ENCODE measurements at places on chromosomes 5 and 9. TPM values are rescaled to one million over a fixed set of nuclear protein-coding genes. Genes with fewer than 3 reads are reported as not detected.
A peak's percentile ranks its signal among the peaks of the same experiment; 100 is the strongest.

DNA sequence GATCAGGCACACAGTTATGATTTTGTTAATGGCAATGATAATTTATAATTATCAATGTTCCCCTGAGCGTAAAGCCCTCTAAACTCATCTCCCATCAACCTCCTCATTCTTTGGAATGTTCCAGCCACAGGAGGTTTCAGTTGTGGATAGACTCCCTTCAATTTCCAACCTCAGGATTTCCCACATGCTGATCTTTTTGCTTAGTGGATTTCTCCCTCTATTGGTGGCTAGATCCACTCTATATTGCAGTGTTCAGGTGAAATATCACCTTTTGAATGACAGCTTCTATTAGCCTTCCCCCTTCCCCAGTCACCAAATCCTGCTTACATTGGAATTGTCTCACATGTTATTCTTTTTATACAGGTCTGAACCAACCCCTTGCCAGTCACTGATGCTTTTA lies 113.9 kb downstream of the CDH10 start:
- no peaks in the 10 kb centered on the region for H3K27me3 ChIP-seq
- DNase-seq, result no peak
- H3K4me3 ChIP-seq, result no peak overlapping the region
- H3K36me3 ChIP-seq, result no peaks in the 10 kb centered on the region

S1PR3 gene
- polyA plus RNA-seq, result 0.07 TPM

PIP5K1B gene
- 11.8 TPM for polyA plus RNA-seq

GRCh38 chr5:131373265-131373664 lies 109.4 kb downstream of the CDC42SE2 start:
- peaks cover 55% of the 10 kb centered on the region for H3K4me1 ChIP-seq
- H3K27me3 ChIP-seq, result no peaks in the 10 kb centered on the region
- H3K36me3 ChIP-seq, result no peaks in the 10 kb centered on the region

- no peak overlapping the region for H3K27ac ChIP-seq
- no peaks in the 10 kb centered on the region for H3K27me3 ChIP-seq
- no peak for DNase-seq
- H3K36me3 ChIP-seq, result no peaks in the 10 kb centered on the region
These were observed 85.4 kb upstream of the CEP78 start for GRCh38 chr9:78150312-78150982.

DNA sequence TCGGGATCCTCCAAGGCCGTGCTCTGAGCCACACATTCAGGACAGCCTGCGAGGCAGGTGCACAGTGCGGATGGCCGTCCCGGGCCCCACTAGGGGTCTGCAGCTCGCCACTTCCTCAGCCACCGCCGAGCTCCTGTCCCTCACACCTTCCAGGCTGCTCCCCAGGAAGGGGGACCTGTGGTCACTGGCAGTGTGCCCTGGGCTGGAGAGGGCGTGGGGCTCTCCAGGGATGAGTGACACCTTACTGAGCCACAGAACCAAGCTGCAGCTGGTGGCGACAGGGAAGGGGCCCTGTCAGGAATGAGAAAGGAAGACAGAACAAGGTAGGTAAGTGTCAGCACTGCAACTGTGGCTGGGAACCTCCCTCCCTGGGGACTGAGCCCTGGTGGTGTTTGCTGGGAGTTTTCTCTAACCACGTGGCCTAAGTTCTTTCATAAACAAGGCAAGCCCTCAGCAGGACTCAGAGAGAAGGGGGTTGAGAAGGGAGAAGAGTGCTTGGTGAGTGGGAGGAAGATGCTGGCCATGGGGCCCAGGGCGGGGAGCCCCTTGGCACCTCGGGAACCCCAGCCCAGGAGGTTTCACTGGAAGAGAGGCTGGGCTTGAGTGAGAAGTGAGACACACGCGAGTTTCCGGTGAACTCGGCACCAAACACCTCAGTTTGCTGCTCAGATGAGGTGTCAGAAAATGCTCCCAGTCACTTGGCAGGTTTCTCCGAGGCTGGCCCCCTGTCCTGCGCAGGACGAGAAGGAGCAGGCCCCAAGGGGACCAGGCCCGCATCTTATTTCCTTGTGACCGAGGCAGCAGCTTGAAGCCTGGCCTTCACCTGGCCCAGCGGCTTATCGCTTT lies 5.2 kb downstream of the IL13 start:
- no peaks in the 10 kb centered on the region for H3K27me3 ChIP-seq
- peak; percentile 36 for DNase-seq
- H3K4me3 ChIP-seq, result no peak overlapping the region
- H3K4me1 ChIP-seq, result no peaks in the 10 kb centered on the region
- H3K36me3 ChIP-seq, result no peaks in the 10 kb centered on the region

GRCh38 chr5:132495667-132496190 lies 5.2 kb upstream of the IRF1 start:
- peak overlapping the region; percentile 91 for H3K4me3 ChIP-seq
- peaks cover 59% of the 10 kb centered on the region for H3K4me1 ChIP-seq
- no peaks in the 10 kb centered on the region for H3K27me3 ChIP-seq
- peak; percentile 91 for DNase-seq

DNA sequence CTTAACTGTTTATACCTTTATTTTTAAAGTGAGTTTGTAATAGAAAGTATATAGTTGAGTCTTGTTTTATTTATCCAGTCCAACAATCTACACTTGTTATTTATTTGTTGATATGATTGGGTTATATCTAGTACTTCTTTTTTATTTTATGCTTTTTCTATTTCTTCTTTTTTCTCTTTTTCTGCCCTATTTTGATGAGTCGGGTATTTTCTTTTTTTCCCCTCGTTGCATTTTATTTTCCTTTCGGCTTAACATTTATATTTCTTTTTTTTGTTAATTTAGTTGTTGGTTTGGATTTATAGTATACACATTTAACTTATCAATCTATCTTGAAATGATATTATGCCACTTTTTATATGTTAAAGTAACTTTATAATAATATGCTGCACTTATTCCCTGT lies 111.7 kb upstream of the IZUMO3 start:
- no peaks in the 10 kb centered on the region for H3K36me3 ChIP-seq
- no peaks in the 10 kb centered on the region for H3K4me1 ChIP-seq
- no peaks in the 10 kb centered on the region for H3K27me3 ChIP-seq
- H3K4me3 ChIP-seq, result no peak overlapping the region

- no peaks in the 10 kb centered on the region for H3K4me1 ChIP-seq
- no peak overlapping the region for H3K4me3 ChIP-seq
- H3K27ac ChIP-seq, result no peak overlapping the region
- DNase-seq, result no peak
These were observed 102.5 kb upstream of the RAI14 start for GRCh38 chr5:34553581-34553980.

CARD9 gene
- 1.6 TPM for polyA plus RNA-seq

DNA sequence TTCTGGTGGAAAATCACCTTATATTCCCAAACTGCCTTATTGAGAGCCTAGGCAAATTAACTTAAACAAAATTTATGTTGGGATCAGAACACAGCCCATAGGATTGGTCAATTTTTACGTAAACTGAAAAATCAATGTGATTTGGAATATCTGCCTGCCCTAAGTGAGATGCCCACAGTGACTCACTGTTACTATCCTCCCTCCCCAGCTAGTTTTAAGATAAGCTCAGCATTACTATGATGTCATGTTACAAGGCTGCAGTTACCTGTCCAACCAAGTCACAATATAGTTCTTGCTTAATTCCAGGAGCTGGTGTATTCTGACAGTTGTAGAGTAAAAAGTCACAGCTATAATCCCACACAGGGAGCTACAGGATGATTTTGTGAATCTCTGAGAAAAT lies 23.1 kb downstream of the SKP1 start:
- no peaks in the 10 kb centered on the region for H3K27me3 ChIP-seq
- no peak for DNase-seq
- no peak overlapping the region for H3K27ac ChIP-seq
- no peak overlapping the region for H3K4me3 ChIP-seq

DNA sequence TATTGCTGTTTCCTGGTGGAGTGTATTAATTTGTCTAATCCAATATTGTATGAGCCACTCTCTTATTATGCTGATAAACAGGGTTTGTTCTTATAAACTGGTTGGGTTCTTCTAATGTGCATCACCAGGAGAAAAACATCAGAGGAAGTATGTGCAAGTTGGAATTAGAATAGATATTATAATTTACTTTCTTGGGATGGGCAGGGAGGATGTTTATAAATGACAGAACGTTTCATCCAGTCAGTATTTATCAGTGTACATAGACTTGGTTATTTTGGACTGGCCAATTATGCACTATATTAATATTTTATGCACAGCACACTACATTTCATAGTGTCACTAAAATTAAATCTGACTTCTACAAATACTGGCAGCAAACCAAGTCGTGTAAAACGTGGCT lies 495.8 kb downstream of the PSAT1 start:
- no peak overlapping the region for H3K27ac ChIP-seq
- H3K36me3 ChIP-seq, result no peaks in the 10 kb centered on the region
- H3K27me3 ChIP-seq, result no peaks in the 10 kb centered on the region
- DNase-seq, result no peak
- H3K4me3 ChIP-seq, result no peak overlapping the region
- no peaks in the 10 kb centered on the region for H3K4me1 ChIP-seq

PLCXD3 gene
- polyA plus RNA-seq, result not detected

DNA sequence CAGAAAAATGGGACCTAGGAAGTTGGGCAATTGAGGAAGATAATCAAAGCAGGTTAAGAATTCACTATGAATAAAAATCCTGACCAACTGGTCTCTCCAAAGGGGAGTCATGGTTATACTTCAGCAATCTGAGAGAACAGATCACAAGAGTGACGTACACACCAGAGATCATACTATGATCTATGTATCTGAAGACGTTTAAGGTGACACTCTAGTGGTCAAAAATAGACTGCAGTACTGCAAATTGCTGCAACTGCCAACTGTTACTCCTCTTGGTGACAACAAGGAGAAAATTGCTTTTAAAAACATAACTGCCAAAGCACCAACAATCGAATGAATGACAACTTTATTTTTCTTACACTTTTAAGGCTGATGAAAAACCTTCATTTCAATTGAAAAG lies 4.9 kb downstream of the AK6 start:
- no peaks in the 10 kb centered on the region for H3K27me3 ChIP-seq
- H3K27ac ChIP-seq, result no peak overlapping the region
- peaks cover 14% of the 10 kb centered on the region for H3K4me1 ChIP-seq
- DNase-seq, result peak; percentile 42
- peaks cover 3% of the 10 kb centered on the region for H3K36me3 ChIP-seq

DNA sequence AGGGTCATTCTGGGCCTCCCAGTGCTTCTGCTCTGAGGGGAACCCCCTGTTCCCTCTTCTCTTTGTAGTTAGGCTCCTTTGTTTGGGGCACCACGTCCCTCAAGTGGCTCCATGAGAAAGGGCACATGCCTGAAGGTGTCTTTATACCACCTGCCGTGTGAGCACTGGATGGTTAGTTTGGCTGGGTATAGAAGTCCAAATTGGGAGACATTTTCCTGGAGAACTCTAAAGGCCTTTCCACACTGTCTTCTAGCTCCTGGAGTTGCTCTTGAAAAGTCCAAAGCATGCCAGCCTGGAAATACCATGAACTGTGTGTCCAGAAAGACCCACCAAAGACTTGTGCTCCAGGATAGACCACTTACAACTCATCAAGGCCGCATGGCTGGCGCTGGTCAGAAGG lies 11.1 kb upstream of the CCDC187 start:
- peaks cover 44% of the 10 kb centered on the region for H3K4me1 ChIP-seq
- DNase-seq, result no peak
- H3K36me3 ChIP-seq, result no peaks in the 10 kb centered on the region

CCNJL gene
- 0.03 TPM for polyA plus RNA-seq

SV2C gene
- polyA plus RNA-seq, result not detected
